ENCODE measurements at places on chromosomes 1 and 21. TPM values are rescaled to one million over a fixed set of nuclear protein-coding genes. Genes with fewer than 3 reads are reported as not detected.

The OR2L8 gene
- total RNA-seq: not detected

The THEM5 gene
- not detected for total RNA-seq

The SLC44A3 gene
- total RNA-seq: 1.6 TPM

The CR1 gene
- total RNA-seq: not detected

The FBLIM1 gene
- 23.5 TPM for total RNA-seq

Measured in A549 treated with DMSO at 1 μM for 4 hours (cell line).